ENCODE measurements at places on chromosomes 1 and 21. TPM values are rescaled to one million over a fixed set of nuclear protein-coding genes. Genes with fewer than 3 reads are reported as not detected.

The FRRS1 gene
- 3.3 TPM for total RNA-seq

The CASQ2 gene
- total RNA-seq: 879 TPM

The PCP4L1 gene
- 0.17 TPM for total RNA-seq

The PGBD5 gene
- total RNA-seq: 16.1 TPM

The KRTAP7-1 gene
- total RNA-seq: not detected

The LCE1D gene
- not detected for total RNA-seq

The PTGFR gene
- total RNA-seq: 1.3 TPM

The DPT gene
- total RNA-seq: 35.3 TPM

The MTARC2 gene
- 24.9 TPM for total RNA-seq

The CD1D gene
- total RNA-seq: 1.4 TPM

Measured in left ventricle myocardium superior (tissue), 1 donor.